ENCODE measurements at places on chromosomes 3 and 15. TPM values are rescaled to one million over a fixed set of nuclear protein-coding genes. Genes with fewer than 3 reads are reported as not detected.

GRCh38 chr3:153756816-153757215 lies 364.4 kb upstream of the ARHGEF26 start:
- H3K4me1 ChIP-seq, result no peaks in the 10 kb centered on the region
- no peak overlapping the region for H3K4me3 ChIP-seq
- no peak for DNase-seq
- no peaks in the 10 kb centered on the region for H3K27me3 ChIP-seq

DNA sequence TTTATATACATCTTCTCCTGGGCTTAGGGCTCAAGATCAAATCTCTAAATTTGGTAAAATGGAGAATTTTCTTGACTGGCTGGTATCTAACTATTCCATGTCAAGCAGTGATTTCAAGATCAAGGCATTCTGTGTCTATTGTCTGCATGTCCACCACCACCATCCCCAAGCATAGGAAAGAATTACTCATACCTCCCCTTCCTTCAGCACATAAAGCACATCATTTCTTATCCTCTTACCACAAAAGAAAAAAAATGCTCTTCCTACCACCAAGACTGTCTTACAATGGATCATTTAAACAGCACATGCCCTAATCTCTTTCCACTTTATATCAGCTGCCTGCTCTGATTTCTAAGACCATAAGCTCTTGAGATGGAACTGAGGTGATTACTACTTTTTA lies 470.5 kb upstream of the THBS1 start:
- no peak overlapping the region for H3K4me3 ChIP-seq
- no peaks in the 10 kb centered on the region for H3K4me1 ChIP-seq
- H3K36me3 ChIP-seq, result no peaks in the 10 kb centered on the region
- DNase-seq, result no peak
- no peak overlapping the region for H3K27ac ChIP-seq

DNA sequence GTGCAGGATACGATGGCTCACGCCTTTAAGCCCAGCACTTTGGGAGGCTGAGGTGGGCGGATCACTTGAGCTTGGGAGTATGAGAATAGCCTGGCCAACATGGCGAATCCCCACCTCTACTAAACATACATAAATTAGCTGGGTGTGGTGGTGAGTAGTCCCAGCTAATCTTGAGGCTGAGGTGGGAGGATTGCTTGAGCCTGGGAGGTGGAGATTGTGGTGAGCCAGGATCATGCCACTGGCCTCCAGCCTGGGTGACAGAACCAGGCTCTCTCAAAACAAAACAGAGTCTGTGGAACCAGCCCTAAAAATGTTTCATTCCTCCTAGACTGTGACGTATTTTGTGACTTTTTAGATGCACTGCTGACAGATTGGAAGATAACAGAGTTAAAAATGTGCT lies 34.3 kb upstream of the RAD51 start:
- DNase-seq, result no peak
- H3K4me1 ChIP-seq, result peaks cover 4% of the 10 kb centered on the region
- no peak overlapping the region for H3K4me3 ChIP-seq
- H3K36me3 ChIP-seq, result no peaks in the 10 kb centered on the region

DNA sequence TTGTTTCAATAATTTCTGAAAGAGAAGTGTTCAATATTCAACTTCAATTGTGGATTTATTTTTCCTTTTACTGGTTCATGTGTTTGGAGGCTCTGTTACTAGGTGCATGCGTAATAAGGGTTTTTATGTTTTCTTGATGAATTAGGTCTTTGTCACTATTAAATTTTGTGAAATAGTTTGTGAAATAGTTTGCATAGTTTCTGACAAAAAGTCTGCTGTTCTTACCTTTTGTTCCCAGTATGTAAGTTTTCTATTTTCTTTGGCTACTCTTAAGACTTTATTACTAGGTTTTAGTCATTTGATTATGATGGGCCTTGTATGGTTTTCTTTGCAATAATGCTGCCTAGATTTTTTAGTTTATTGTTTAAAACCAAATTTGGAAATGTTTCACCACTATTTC lies 38.0 kb downstream of the MEF2A start:
- H3K36me3 ChIP-seq, result peaks cover 70% of the 10 kb centered on the region
- no peaks in the 10 kb centered on the region for H3K27me3 ChIP-seq
- H3K27ac ChIP-seq, result peak overlapping the region; percentile 52
- peaks cover 79% of the 10 kb centered on the region for H3K4me1 ChIP-seq

DNA sequence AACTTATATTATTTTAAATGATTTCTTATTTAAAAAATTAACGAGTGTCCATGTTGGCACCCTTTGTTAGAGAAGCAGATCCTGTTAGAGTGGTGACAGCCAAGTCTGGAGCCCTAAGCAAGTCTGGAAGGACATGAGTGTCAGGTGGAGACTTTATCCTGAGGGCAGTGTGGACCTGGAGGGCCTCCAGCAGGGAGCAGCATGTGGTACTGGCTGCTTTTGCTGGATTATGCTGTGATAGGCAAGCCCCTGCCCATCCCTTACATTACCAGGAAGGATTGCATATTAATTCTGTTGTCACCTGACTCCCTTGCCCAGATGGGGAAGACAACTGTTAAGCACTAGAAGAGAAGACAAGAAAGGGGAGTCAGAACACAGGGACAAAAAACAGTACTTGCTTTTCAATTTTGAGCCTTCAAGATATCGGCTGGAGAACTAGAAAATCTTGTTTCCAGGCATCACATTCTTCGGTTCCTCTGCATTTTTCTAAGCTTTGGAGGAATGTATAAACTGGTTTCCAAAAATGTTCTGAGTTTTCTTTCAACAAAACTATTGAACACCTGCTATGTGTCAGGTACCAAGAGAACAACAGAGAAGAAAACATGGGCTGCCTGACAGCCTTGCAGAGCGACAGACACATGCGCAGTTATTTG lies 22.7 kb downstream of the ZNF860 start:
- no peaks in the 10 kb centered on the region for H3K27me3 ChIP-seq
- no peak overlapping the region for H3K4me3 ChIP-seq
- peaks cover 48% of the 10 kb centered on the region for H3K4me1 ChIP-seq
- H3K27ac ChIP-seq, result peak overlapping the region; percentile 46
- peaks cover 4% of the 10 kb centered on the region for H3K36me3 ChIP-seq
- DNase-seq, result no peak

DNA sequence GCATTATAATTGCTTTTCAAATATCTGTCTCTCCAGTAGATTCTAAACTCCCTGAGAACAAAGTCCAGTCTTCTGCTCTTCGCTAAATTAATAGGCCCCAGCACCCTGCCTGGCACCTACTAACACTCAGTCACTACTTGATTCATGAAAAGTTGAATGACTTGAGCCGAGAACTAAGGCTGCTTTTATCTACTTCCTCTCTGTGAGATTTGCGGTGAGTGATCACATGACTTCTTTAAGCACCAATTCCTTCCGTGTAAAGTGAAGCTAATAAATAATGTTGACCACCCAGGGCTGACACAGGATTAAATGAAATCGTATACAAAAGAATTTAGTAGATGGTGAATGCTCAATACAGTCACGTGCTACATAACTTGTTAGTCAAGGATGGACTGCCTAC lies 44.6 kb upstream of the PGPEP1L start:
- peaks cover 10% of the 10 kb centered on the region for H3K27me3 ChIP-seq
- no peak overlapping the region for H3K27ac ChIP-seq
- H3K4me3 ChIP-seq, result no peak overlapping the region

- H3K27me3 ChIP-seq, result no peaks in the 10 kb centered on the region
- no peak overlapping the region for H3K4me3 ChIP-seq
- no peak overlapping the region for H3K27ac ChIP-seq
Observed at GRCh38 chr3:60086811-60087210, 1037.0 kb upstream of the CFAP20DC start.

GRCh38 chr15:73335026-73335425 lies 33.7 kb downstream of the HCN4 start:
- H3K36me3 ChIP-seq, result no peaks in the 10 kb centered on the region
- no peak overlapping the region for H3K27ac ChIP-seq
- H3K4me3 ChIP-seq, result no peak overlapping the region
- DNase-seq, result no peak
- H3K4me1 ChIP-seq, result no peaks in the 10 kb centered on the region
- H3K27me3 ChIP-seq, result no peaks in the 10 kb centered on the region

DNA sequence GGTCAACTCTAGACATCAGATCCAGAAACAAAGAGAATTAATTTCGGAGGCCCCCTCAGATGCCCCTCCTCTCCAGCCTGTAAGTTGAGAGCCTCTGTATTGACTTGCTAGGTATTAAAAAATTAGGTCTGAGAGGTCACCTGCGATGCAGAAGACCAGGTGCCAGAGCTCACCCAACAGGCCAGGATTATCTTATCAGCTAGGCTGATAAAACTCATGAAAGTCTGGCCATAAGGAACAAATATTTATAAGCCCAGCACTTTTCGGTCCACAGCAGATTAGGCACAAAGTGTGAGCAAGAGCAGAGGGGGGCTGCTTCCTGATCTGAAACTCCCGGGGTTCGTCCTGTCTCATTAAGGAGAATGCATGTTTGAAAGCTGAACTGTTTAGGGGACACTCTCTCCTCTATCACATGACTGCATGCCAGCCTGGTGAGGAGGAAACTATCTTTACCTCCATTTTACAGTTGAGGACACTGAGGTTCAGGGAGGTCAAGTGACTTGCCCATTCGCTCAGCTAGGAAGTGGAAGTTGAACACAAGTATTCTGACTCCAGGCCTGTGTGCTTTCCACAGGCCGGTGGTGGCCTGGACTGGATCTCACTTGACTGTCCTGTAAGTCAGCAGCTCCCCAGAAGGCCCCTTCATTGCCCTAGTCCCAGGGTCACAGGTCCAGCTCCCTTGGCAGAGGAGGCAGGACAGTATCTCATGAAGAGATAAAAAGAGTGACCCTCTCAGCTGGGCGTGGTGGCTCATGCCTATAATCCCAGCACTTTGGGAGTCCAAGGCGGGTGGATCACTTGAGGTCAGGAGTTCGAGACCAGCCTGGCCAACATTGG lies 39.6 kb upstream of the MAGEF1 start:
- peaks cover 8% of the 10 kb centered on the region for H3K27me3 ChIP-seq
- no peak for DNase-seq
- H3K36me3 ChIP-seq, result no peaks in the 10 kb centered on the region
- no peak overlapping the region for H3K4me3 ChIP-seq

DNA sequence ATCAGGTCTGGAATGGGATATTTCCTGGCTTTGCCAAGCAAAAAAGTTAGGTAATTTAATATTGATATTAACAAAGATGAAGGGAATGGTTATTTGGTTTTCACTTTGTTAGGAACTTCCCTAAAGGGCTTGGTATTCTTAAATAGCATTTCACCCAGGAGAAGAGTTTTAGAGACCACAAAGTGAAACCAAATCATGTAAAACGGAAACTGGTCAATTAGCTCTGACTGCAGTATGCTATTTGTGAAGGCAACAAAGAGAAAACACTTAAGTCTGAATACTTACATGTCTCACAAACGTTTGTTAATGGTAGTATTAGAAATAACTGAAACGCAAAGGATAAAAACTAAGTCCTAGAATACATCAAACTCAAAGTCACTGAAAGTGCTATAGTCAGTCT lies 32.4 kb upstream of the SETMAR start:
- peaks cover 26% of the 10 kb centered on the region for H3K4me1 ChIP-seq
- no peaks in the 10 kb centered on the region for H3K27me3 ChIP-seq
- H3K36me3 ChIP-seq, result no peaks in the 10 kb centered on the region
- H3K27ac ChIP-seq, result no peak overlapping the region
- DNase-seq, result no peak

- no peak overlapping the region for H3K27ac ChIP-seq
- H3K36me3 ChIP-seq, result peaks cover 3% of the 10 kb centered on the region
- H3K4me1 ChIP-seq, result peaks cover 7% of the 10 kb centered on the region
- no peak for DNase-seq
- peaks cover 3% of the 10 kb centered on the region for H3K27me3 ChIP-seq
- H3K4me3 ChIP-seq, result no peak overlapping the region
Observed at GRCh38 chr15:69165637-69166025, 5.2 kb downstream of the GLCE start.

DNA sequence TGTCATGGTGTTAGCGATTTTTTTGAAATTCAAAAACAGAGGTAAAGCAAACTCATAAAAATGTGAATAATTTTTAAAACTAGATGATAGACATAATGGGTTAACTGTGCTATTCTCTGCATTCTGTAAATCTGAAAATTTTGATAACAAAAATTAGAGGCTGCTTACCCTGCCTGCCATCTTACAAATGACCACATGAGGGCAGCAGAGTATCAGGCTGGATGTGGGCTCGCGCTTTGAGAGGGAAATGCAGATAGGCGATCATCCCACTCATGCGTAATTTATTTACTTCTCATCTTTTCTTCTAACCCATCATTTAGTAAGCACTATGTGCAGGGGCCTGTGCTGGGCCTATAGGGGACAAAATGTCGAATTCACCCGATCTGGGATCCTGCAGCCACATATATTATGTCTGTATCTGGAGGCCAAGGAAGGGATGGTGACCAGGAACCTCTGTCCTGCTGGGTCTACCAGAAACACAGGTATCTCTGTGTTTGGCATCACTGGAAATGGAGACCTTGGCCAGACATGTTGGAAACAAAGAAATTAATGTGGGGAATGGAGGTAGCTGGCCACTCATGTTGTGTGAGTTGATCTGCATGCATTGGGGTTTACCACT lies 7.8 kb upstream of the RAD18 start:
- peak; percentile 47 for DNase-seq
- no peaks in the 10 kb centered on the region for H3K36me3 ChIP-seq
- peaks cover 4% of the 10 kb centered on the region for H3K4me1 ChIP-seq
- H3K27ac ChIP-seq, result no peak overlapping the region
- H3K27me3 ChIP-seq, result peaks cover 15% of the 10 kb centered on the region
- H3K4me3 ChIP-seq, result no peak overlapping the region

DNA sequence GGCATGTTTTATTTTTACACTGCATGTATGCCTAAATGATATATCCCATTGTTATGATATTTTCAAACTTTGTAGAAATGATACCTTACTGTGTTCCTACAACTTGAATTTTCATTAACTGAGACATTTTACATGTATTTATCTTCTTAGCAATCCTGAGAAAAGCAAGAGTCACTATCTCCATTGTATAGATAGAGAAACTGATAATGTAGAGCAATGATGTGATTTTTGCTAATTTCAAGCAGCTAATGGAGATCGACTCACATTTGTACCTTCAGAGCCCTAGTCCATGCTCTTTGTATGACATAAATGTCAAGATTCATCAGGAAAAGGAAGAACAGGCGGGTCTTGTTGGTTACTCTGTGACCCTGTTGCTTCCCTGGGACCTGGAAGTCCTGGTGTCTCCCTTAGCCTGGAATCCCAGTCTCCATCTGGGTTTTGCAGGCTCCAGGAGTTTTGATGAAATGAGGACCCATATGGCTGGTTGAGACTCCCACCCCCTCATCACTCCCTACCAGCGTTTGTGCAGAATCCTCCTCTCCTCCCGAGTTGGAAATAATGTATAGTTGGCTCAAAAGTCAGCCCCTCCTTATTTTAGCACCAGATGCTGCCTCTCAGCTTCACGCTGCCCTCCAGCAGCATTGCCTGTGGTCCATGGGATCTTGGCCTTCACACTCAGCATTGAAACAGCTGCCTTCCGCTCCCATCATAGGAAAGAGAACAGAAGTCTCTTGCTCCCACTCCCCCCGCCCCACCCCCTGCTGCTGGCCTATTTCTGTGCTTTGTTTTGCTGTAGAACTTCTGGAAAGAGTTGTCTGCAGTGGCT lies 67.1 kb downstream of the APBA2 start:
- H3K36me3 ChIP-seq, result no peaks in the 10 kb centered on the region
- H3K4me3 ChIP-seq, result no peak overlapping the region
- DNase-seq, result no peak
- H3K27ac ChIP-seq, result no peak overlapping the region
- peaks cover 12% of the 10 kb centered on the region for H3K27me3 ChIP-seq

The PLA2G4E gene
- not detected for total RNA-seq

The SETMAR gene
- total RNA-seq, result 11.4 TPM

The SEMA3B gene
- total RNA-seq, result 0.15 TPM

The BSN gene
- total RNA-seq, result 0.15 TPM

The MNS1 gene
- 0.62 TPM for total RNA-seq

The SKOR1 gene
- 0.64 TPM for total RNA-seq

The CYP1A2 gene
- not detected for total RNA-seq

The AADACL2 gene
- total RNA-seq, result not detected

Data from activated B cell treated with CpG ODN at 0.5 μM for 24 hours (primary cell).